ENCODE measurements at places on chromosomes 13 and 19.

DNA sequence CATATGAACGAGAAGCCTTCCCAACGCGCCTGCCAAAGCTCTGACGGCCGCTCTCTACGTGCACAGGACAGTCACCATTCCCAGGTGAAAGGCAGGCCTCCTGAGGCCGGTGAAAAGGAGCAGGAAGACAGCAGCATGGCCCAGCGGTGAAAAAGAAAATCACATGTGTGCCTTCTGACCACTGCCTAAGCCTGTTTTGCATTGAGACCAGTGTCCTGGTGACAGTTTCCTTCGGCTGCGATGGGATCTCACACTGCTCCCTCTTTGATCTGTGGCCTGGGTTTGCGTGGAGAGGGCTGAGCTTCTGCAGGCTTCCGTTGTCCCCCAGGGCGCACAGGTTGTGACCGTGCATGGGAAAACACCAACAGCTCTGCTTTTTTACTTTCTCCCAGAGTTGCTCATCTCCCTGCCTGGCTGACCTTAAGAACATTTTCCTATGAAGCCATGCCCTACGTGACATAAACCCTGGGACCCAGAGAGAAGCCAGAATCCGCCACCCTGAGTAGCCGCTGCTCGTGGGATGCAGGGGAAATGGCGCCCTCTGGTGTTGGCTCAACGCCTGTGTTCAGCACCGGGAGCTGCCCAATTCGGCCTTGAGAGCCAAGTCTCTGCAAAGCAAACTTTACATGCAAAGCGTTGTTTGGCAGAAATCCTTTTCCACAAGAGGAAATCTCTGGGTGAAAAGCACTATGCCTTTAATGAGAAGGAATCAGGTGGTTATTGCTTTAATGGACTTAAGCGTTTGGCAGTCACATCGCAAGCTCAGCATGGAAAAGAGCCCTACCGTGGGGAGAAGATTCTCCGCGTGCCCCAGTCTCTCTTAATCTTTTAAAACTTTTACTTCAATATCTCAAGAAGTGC lies 112.2 kb upstream of the GPR12 start:
- DNase-seq, result peak; percentile 62

- peak; percentile 79 for DNase-seq
These were observed 1459.5 kb upstream of the PCDH20 start for GRCh38 chr13:62875118-62875640.

- no peak for DNase-seq
These were observed 485 bp downstream of the CPAMD8 start for GRCh38 chr19:17025991-17026658.

GRCh38 chr13:71591374-71591773 lies 275.6 kb downstream of the DACH1 start:
- DNase-seq, result no peak

GRCh38 chr19:38891771-38892170 lies 7.6 kb downstream of the SIRT2 start:
- no peak for DNase-seq

DNA sequence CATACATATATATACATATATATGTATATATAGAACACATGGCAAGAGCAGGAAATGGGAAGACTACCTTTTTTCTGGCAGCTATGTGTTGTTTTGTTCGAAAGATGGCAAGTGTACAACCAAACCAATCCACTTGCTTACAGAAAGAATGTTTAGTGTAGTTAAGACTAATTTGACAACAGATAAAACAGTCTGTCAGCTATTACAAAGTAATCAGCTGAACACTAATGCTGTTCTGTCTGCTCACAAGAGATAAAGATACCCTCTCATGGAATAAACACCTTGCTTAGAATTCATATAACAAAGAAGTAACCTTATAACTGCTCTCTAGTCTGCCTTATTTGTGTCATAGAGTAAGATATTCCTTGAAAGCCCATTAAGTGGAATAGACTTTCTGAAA lies 858 bp upstream of the KCNRG start:
- DNase-seq, result no peak

GRCh38 chr19:31127134-31127967 lies 221.9 kb downstream of the TSHZ3 start:
- DNase-seq, result no peak

- DNase-seq, result peak; percentile 46
These were observed 16.9 kb downstream of the ZNF296 start for GRCh38 chr19:45059258-45059965.

- no peak for DNase-seq
These were observed 22.5 kb downstream of the LIG1 start for GRCh38 chr19:48147597-48148175.

GRCh38 chr19:50705422-50706019 lies 14.1 kb downstream of the SHANK1 start:
- no peak for DNase-seq

- no peak for DNase-seq
These were observed 20.3 kb downstream of the ALOX5AP start for GRCh38 chr13:30755678-30756077.

DNA sequence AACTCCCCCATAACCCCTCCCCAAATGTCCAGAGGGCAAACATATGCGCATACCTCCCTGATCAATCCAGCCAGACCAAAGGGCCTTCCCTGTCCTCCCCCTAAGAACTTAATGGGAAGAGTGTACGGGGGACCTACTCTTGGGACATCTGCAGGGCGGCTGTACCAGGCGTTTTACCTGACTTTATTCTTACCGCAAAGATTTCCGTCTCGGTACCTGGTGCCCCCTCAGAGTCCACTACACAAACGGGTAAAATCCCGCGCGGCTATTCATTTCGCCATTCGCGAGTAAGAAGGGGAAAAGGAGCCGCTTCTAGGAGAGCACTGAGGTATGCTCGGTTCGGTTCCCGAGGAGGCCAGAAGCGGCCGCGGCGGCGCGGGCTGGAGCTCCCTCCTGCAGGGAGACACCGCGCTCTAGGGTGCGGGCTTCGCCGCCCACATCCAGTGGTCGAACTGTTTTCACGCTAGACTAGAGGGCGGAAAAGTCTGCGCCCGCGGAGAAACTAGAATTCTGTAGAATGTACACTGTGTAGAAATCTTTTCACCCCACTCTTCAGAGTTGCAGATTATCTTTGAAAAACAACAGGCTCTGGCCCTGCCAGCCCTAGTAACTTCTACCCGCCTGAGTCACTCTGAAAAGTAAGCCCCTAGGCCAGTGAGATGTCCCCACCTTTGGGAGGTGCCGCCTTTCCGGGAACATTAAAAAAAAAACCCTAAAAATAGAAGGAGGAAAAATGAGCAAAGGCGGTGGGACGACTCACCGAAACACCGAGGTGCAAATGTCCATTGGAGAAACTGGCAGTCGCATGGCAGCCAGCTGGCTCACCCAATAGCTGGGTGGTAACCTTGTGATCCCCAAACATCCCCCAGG lies 3.8 kb upstream of the TSHZ3 start:
- DNase-seq, result no peak

GRCh38 chr13:86003029-86003428 lies 203.8 kb upstream of the SLITRK6 start:
- peak; percentile 75 for DNase-seq

GRCh38 chr19:6127716-6128335 lies 7.6 kb upstream of the ACSBG2 start:
- DNase-seq, result no peak

- peak; percentile 95 for DNase-seq
These were observed 98.0 kb upstream of the DIAPH3 start for GRCh38 chr13:60261432-60262351.

DNA sequence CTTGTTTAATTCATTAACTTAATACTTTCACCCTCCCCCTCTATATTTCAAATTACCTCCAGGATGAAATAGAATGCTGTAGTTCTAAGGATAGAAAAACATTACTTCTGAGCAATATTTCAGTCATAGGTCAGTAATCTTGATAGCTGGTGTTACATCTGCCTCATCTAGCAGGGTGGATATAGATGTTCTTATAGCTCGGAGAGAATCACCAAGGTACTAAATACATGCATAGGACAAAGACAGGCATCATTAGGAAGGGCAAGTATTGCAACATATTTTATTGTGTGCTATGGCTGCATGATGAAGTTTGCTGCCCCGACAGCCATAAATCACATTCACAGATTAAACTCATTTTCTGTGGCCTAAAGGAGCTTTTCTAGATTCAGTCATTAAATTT lies 601.0 kb downstream of the FGF9 start:
- no peak for DNase-seq

- no peak for DNase-seq
These were observed 202.9 kb upstream of the KLHL1 start for GRCh38 chr13:70311191-70311590.

GRCh38 chr19:47652285-47652684 lies 43.4 kb downstream of the BICRA start:
- DNase-seq, result no peak

DNA sequence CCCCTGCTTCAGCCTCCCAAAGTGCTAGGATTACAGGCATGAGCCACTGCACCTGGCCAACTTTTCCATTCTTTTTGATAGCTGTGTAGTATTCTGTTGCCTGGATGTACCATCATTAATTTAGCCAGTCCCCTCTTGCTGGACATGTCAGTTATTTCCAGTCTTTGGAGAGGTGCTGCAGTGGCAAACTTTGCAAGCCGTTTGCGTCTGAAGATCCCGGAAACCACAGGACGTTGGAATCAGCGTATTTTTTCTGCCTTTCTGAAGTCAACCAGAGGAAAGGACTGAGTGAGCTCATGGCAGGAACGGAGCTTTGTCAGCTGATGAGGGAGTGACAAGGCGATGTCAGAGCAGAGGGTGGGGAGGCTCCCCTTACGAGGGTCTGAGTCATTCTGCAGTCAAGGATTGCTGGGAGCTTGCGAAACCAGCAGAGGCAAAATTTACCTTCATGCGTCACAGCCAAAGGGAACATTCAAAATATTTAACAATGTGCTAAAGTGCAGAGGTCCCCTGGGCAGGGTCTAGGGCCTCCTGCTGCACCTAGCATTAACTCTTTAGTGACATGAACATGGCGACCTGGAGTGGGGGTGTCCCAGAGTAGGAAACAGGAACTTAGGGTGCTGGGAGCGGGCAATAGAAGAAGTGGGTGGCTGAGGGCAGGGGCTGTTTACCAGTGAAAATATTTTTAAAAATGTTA lies 5.6 kb downstream of the C5AR1 start:
- DNase-seq, result no peak

GRCh38 chr13:77434289-77434688 lies 101.2 kb upstream of the SCEL start:
- no peak for DNase-seq

GRCh38 chr13:48602296-48603016 lies 51.3 kb upstream of the CYSLTR2 start:
- DNase-seq, result no peak

DNA sequence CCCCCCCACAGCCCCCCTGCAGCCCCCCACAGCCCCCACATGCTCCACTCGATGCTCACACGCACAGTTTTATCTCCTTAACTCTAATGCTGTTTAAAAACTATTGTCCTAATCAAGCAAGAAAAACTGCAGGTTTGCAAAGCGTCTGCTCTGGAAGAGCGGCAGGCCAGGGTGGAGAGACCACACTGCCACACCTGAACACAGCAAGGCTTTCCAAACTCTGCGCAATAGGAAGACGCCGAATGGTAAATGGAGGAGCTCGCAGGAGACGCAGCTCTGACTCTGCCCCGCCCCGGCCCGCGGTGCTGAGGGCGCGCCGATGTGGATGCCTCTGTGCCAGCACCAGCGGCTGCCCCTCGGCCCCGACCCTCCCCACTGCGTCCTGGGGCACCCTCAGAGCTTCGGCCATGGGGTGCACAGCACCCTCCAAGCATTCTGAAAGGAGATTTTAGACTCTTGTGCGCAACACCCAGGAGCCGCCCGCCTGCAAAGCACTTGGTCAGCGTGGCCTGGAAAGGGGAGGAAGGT lies 32.4 kb downstream of the RASA3 start:
- DNase-seq, result no peak

DNA sequence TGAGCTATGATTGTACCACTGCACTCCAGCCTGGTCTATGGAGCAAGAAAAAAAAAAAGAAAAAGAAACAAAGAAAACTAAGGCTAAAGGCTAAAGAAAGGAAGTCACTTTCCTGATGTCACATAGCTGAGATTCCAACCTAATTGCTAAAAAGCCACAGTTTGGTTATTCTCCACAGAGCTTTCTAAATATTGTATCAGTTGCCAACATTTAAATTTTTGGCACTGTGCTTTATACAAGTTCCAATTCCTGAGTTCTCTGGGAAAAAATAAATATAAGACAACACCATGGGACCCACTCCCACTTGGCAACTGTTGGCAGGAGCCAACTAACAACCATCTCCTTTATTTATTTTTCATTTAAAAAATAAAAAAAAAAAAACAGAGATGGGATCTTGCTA lies 11.2 kb upstream of the LYPD3 start:
- no peak for DNase-seq

DNA sequence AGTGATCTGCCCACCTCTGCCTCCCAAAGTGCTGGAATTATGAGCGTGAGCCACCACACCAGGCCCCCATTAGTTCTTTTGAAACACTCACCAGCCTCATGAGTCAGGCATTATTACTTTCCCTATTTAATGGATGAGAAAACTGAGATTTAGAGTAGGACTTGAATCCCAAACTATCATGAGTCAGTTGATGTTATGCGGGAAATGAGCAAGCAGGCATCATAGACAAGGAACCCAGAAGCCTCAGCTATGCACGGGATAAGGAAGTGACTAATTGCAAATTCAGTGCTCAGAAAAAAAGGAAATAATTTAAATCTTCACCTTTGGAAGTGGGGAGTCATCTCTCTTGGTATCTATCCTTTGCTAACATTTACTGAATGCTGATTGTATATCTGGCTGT lies 217.5 kb downstream of the ABCC4 start:
- DNase-seq, result no peak

GRCh38 chr19:335072-335471 lies 9.5 kb downstream of the MIER2 start:
- DNase-seq, result no peak

DNA sequence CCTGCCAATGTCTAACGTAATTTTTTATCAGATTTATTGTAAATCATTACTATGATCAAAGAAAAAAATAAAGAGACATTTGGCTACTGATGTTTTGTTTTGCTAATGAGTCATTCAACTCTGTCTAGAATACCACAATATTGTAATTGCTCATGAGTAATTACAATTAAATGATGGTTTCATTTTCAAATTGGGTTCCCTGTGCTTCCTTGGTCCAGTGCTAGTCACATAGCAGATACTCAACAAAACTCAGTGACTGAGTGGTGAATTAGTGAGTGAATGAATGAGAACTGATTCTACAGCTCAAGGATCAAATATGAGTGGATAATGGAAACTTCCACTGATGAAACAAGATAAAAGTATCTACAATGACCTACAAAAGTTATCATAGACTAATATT lies 304.7 kb downstream of the POU4F1 start:
- DNase-seq, result peak; percentile 0

Measured in COR-L47 (cell line).